ENCODE measurements at places on chromosomes 3 and 15. TPM values are rescaled to one million over a fixed set of nuclear protein-coding genes. Genes with fewer than 3 reads are reported as not detected.

GRCh38 chr3:149592758-149593240 is 65.0 kb downstream of the WWTR1 start:
- no peak for DNase-seq

GRCh38 chr3:7973006-7973405 is 528.6 kb upstream of the LMCD1 start:
- DNase-seq: no peak

IMPG2 gene
- 0.03 TPM for polyA plus RNA-seq

GOLGA6L9 gene
- 4.0 TPM for polyA plus RNA-seq

CD96 gene
- polyA plus RNA-seq: 0.01 TPM

CCK gene
- not detected for polyA plus RNA-seq

PROK2 gene
- not detected for polyA plus RNA-seq

DNA sequence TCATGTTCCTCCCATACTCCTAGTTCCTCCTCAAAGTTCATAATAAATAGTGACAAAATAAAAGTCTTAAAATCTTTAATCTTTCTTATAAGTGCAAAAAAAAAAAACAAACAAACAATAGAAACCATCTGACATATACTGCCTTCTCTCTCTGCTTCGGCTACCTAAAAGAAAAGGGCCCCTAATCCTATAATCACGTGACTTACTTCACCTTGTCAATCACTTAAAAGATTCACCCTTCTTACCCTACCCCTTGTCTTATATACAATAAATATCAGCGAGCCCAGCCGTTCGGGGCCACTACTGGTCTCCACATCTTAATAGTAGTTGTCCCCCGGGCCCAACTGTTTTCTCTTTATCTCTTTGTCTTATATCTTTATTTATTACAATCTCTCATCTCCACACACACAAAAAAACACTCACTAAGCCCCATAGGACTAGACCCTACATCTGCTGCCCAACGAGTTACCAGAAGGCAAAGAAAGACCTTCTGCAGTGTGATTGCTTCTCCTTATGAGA is 28.8 kb downstream of the MKRN3 start:
- no peak for DNase-seq

DNA sequence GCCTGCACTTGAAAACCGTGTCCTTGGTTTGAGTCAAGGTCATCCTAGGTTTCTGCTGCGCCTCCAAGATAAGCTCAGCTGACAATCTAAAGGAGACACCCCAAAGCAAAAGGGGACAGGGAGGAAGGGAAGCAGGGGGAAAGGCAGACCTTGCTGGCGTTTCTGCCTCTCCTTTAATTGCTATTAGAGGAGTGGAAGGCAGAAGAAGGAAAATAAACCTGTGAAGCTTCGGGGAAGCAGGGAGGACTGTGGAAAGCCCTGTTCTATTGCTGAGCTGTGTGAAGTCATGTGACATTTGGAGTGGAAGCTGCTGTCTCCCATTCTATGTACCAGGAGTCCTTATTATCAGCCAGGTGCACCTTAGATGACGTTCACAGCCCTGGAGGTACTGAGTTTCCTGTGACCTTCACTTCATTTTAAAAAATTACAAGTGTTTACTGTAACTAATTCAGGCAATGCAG is 21.5 kb upstream of the CHD2 start:
- no peak for DNase-seq

SLTM gene
- 20.3 TPM for polyA plus RNA-seq

TRPM1 gene
- not detected for polyA plus RNA-seq
